ENCODE measurements at places on chromosomes 16 and 17.
A peak's percentile ranks its signal among the peaks of the same experiment; 100 is the strongest.

GRCh38 chr17:77429369-77429968 is 288.7 kb downstream of the SEC14L1 start:
- no peak for DNase-seq

DNA sequence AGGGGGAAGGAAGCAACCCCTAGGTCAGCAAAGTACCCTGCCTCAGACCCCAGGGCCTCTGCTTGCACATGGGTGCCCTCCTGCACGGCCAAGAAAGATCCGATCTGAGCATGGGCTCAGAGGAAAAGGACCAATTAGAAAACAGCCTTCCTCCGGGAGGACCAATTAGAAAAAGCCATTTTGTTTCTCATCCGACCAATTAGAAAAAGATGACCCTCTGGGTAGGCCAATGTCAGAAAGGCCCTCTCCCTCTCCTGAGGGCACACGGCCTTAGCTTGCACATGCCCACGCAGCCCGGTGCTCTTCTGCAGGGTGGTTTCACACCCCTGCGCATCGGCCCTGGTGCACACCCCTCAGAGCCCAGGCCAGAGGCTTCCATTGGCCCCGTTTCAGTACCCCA is 5.1 kb upstream of the CISD3 start:
- DNase-seq: no peak

DNA sequence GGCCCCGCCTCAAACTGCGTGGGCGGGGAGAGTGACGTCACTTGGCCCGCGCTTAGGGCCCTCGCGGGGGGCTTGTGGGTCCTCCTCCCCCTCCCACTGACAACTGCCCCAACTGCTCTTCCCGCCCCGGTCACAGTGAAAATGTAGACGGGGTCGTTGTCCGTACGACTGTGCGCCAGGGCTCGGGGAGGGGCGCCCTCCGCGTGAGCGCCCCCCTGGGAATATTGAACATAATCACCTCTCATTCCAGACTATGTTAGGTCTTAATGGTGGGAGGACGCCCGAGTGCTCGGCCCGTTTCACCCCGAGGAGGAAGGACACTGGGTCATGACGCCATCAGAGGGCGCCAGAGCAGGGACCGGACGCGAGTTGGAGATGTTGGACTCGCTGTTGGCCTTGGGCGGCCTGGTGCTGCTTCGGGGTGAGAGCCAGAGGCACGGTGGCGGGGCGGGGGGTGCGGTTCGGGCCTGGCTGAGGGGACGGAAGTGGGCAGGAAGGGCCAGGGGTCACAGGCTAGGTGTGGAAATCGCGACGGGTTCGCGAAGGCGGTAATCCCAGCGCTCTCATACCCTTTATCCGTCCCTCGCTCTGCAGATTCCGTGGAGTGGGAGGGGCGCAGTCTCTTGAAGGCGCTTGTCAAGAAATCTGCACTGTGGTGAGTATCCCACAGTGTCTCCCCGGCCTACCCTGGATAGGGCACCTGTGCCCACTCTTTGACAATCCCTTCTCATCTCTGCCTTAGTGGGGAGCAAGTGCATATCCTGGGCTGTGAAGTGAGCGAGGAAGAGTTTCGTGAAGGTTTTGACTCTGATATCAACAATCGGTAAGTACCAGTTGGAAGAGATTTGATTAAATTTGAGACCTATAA is at the start of gene ELP5:
Gene ELP5, plus strand, starts transcription at position 40 of the 868 bp plus-strand sequence. Its CDS starts 336 bp downstream, at position 376.
- DNase-seq: peak; percentile 91

DNA sequence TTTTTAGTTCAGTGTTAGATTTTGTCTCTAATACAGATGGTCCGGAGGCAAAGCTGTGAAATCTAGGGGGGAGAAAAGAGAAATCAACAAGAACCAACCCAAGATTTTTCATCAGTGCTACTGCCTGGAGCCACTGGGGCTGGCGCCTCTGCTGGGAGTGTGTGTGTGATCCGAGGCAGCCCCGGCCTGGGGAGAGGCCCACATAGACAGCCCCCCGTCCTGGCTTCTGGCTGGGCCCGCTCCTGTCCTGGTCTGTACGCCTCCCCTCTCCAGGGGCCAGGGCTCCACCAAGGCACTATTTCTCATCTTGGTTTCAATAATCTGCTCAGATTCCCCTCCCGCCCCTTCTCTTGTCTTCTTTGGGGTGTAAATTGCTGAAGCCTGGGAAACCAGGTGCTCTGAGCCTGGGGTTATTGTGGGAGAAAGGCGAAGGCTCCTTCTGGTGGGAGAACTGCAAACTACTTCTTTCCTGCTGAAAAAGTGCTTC is 7.8 kb downstream of the BAHCC1 start:
- DNase-seq: no peak

GRCh38 chr17:32267690-32268205 is 2.1 kb downstream of the RHBDL3 start:
- no peak for DNase-seq

- no peak for DNase-seq
Observed at GRCh38 chr17:74340470-74341023, 14.5 kb downstream of the KIF19 start.

DNA sequence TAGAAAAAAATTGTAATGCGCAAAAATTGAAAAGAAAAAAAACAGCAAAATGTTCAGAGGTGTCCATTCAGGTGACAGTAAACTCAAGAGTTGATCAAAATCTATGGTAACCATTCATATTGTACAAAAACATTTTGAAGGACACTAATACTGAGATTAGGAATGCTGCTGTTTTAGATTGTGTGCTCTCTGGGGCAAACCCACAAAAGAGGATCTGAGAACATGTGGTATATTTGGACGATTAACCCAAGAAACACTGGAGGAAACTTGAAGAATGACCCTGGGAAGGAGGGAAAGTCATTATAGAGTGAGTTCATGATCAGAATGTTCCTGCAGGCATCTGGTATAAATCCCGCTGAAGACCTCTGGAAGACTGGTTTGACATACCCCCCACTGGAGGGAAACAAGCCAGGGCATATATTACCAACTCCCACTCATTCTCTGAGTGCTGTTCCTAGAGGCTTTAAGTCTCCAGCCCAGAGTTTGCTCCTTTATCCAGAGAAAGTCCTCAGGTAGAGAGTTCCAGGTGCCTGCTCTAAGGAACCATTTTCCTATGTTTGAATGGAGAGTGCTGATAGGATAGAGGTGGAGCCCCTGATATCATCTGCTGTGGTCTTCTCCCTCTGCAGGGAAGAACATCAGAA is 1.2 kb downstream of the KRTAP4-2 start:
- no peak for DNase-seq

GRCh38 chr16:52912565-52913173 is 140.0 kb downstream of the CHD9NB start:
- DNase-seq: peak; percentile 10

Measured in CD4-positive, alpha-beta T cell treated with Interleukin-17A for 1 hour (primary cell).